ENCODE measurements at places on chromosomes 3 and 15. TPM values are rescaled to one million over a fixed set of nuclear protein-coding genes. Genes with fewer than 3 reads are reported as not detected.

Gene TM4SF18
- total RNA-seq = 0.56 TPM

Gene CLDN11
- total RNA-seq = 225 TPM

Gene AADACL2
- total RNA-seq = not detected

Gene CD96
- under 0.01 TPM for total RNA-seq

Gene SEC61A1
- total RNA-seq = 339 TPM

Gene WNT5A
- total RNA-seq = 36.4 TPM

Gene APPL1
- total RNA-seq = 43.3 TPM

Gene TGM5
- not detected for total RNA-seq

Gene PLA2G4D
- total RNA-seq = under 0.01 TPM

Gene SLC2A2
- not detected for total RNA-seq

Gene ROPN1
- total RNA-seq = not detected

Gene LNP1
- 5.9 TPM for total RNA-seq

Gene LTF
- total RNA-seq = 0.38 TPM

Gene ADGRG7
- total RNA-seq = not detected

Gene ITPKA
- 0.28 TPM for total RNA-seq

Gene HTR3E
- total RNA-seq = not detected

Gene ATP11B
- total RNA-seq = 80.3 TPM

Gene BFSP2
- total RNA-seq = not detected

Gene GPR87
- total RNA-seq = under 0.01 TPM

Gene CD200R1L
- not detected for total RNA-seq

Gene ZNF662
- total RNA-seq = 0.85 TPM

Gene CADPS
- 0.85 TPM for total RNA-seq

Data from regular cardiac myocyte (primary cell).